Activated T-cell treated with anti-CD3 and anti-CD28 coated beads for 24 hours (primary cell): ENCODE measurements at places on chromosomes 4 and X.

GRCh38 chr4:55364691-55365344 is 18.8 kb downstream of the SRD5A3 start:
- no peak for DNase-seq

- no peak for DNase-seq
Observed at GRCh38 chr4:109972786-109973528, 60.3 kb downstream of the EGF start.

DNA sequence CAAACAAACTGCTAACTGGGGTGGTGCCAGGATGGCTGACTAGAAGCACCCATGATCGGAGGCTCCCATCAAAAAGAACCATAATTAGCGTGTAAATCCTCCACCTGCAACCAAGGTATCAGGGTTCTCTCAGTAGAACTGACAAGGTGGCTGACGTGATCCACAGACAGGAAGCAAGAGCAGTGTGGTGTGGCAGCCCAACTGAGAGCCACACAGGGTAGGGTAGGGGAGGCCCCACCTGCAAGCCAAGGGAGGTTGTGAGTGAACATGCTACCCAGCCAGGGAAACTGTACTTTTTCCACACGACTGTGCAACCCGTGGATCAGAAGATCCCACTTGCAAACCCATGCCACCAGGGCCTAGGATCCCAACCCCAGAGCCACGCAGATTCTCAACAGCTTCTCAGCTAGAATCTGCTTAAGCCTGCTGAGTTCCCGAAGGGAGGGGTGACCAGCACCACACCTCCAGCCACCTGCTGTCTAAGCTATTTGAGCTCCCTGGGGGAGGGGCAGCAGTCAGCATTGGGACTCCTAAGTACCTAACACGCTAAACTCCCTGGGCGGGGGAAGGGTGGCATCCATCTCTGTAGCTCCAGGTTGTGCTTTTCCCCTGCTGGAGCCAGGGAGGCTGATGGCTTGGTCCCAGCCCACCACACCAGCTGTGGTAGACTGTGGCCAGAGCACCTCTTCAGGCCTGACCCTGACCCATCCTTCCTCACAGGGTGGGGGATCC is 425.1 kb downstream of the GPM6A start:
- DNase-seq = no peak

GRCh38 chr4:11428231-11428898 is at the start of gene HS3ST1:
TSS of gene HS3ST1 (minus strand) at chr4:11428894. CDS start at chr4:11400005, 28,889 bp downstream.
- no peak for DNase-seq

DNA sequence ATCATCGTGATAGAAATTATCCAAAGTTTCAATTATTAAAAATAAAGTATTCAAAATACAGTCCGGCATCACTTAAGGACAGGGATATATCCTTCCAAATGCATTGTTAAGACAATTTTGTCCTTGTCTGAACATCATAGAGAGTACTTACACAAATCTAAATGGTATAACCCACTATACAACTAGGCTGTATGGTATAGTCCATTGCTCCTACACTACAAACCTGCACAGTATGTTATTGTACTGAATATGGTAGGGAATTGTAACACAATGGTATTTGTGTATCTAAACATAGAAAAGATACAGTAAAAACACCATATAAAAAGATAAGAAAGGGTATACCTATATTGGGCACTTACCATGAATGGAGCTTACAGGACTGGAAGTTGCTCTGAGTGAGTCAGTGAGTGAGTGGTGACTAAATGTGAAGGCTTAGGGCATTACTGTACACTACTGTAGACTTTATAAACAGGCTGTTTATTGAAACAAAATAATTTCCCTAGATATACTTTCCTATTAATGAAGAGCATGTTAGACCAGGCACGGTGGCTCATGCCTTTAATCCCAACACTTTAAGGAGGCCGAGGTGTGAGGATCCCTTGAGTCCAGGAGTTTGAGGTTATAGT is 44.8 kb upstream of the PTPN13 start:
- DNase-seq = no peak

- no peak for DNase-seq
Observed at GRCh38 chrX:102491766-102492165, 20.2 kb upstream of the TCP11X2 start.

DNA sequence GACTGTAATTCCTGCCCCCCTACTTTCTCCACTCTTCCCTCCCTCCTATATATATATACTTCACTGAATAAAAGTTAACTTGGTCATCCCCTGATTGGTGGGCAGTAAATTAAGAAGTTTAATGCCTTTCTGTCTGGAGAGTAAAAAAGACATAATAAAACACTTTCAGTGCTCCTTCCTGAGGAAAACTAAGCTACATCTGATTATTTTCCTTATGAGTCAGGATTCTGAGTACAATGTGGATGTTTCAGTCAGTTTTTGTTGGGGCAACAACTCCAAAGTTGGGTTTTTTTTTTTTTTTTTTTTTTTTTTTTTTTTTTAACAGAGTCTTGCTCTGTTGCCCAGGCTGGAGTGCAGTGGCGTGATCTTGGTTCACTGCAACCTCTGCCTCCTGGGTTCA is 22.0 kb upstream of the SUPT20HL2 start:
- DNase-seq = no peak

GRCh38 chr4:174742561-174742960 is 86.5 kb downstream of the GLRA3 start:
- DNase-seq = no peak

GRCh38 chr4:133565379-133565778 is 416.3 kb downstream of the PCDH10 start:
- DNase-seq = no peak

GRCh38 chr4:41835321-41835995 is 86.9 kb upstream of the PHOX2B start:
- no peak for DNase-seq

GRCh38 chr4:70711599-70711998 is 10.2 kb upstream of the RUFY3 start:
- no peak for DNase-seq

DNA sequence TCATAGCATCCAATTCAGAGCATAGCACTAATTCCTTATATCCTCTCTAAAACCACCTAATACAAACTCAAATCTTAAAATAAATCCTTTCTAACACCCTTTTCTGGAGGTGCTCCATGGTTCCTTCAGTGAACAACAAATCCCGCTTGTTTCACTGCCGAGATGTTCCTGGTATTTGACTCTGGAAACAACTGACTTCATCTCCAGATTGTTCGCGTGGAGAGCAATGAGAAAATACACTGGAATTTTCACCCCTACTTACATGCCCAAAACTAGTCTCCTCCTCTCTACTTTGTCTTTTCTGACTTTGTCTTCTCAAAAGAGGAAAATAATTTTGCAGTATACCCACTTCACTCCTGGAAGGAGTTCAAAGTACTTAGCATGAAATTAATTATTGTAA is 129.0 kb downstream of the PLS3 start:
- DNase-seq = no peak

DNA sequence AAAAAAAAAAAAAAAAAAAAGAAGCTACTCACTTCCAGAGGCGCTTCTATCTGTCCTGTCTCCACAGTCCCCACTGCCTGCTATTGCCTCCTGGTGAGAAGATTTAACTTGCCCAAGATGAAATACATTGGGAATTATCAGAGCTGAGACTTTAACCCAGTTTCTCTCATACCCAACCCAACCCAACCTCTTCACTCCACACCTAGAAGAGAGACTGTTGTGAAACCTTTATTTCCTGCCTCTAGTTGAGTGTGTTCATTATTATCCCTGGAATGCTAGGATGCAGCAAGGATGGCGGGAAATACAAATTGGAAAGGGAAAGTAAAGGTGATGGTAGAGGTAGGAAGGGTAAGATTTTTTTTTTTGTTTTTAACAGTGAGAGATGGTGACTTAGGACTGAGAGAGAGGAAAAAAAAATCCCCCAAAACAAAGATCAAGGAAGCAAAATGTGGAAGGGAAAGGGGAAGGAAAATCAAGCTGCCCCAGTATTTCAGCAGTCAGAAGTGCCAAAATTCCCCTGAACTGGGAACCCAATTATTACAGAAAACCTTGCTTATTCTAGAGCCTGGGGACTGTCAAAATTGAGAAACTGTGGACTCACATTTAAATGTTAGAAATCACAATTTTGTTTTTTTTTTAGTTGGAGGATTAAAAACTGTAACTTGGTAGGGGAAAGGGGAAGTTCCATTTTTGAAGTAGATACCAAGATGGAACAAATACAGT is 253.0 kb downstream of the PTTG2 start:
- no peak for DNase-seq

DNA sequence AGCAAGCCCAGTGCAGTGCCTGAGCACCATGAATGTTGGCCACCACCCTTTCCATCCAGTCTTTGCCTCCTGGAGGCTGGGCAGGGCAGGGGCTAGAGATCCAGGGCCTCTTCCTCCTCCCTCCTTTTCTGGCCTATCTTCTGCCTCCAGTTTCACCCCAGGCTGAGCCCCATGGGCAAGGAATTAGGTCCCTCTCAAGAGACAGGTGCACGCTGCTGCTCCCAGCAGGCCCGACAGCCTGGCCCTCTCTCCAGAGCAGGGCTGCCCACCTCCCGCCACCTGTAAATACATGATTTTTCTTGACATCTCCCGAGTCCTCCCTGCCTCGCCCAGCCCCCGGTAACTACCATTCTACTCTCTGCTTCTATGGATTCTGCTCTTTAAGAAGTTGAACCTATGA is 57.2 kb upstream of the PSAPL1 start:
- DNase-seq = no peak

DNA sequence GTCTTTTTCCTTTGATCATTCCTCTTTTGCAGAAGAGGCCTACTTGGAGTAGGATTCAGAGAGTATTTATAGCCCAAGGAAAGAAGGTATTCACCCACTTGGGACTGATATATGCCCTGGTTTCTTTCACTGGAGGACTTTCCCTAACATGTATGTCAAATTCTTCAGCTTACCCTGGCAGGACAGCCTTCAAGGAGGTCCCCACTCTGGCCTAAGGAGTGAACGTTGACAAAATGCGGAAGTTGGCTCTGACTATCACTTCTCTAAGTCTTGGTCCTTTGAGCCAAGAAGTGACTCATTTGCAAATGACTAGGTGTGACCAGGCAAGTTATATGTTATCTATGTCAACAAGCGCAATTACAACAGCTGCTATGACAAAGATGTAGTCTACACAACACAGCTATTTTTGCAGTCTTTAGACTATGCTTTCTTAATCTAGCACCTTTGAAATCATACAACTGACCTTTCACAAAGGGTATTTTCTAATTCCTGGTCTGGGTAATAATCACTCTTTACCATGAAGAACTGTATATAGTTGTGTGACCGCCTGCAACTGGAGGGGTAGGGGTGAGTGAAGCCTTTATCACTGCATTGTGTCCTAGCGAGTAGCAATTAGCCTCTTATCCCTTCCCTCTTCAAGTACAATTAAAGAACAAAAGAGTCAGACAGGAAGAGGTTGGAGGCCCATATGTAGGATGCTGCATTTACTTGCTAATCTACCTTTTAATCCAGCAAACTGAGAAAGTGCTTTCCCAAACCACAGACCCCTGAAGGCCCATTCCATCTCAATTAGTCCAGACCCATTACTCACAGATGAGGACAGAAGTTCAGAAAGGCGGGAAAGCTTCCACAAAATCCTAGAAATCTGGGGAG is 50.1 kb downstream of the RASGEF1B start:
- DNase-seq = no peak

GRCh38 chr4:180993244-180993836 is 1249.9 kb upstream of the TENM3 start:
- no peak for DNase-seq

GRCh38 chrX:39903937-39904336 is 193.8 kb downstream of the BCOR start:
- no peak for DNase-seq

DNA sequence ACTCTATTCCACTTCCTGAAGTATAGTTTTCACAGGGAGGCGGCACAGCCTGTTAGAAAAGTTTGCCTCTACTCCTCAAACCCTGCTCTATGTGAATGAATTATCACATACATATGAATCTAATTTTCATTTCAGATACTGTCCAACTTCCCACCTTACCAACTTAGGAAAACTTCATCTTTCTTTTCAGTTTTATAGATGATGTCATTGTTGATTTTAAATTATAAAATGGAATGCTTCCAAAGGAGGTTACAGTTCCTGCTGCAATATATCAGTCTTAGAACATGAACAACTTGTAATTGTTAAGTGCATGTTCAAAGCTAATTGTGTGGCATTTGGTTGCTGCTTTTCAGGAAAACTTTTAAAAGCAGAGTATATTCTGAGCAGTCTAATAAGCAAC is 92.4 kb downstream of the NEUROG2 start:
- no peak for DNase-seq
